ENCODE measurements at places on chromosomes 1 and 21.

- DNase-seq: peak; percentile 69
Measured at GRCh38 chr1:12276225-12276624, 46.4 kb downstream of the VPS13D start.

GRCh38 chr21:38567335-38567969 is 69.2 kb upstream of the ERG start:
- DNase-seq: peak; percentile 18

DNA sequence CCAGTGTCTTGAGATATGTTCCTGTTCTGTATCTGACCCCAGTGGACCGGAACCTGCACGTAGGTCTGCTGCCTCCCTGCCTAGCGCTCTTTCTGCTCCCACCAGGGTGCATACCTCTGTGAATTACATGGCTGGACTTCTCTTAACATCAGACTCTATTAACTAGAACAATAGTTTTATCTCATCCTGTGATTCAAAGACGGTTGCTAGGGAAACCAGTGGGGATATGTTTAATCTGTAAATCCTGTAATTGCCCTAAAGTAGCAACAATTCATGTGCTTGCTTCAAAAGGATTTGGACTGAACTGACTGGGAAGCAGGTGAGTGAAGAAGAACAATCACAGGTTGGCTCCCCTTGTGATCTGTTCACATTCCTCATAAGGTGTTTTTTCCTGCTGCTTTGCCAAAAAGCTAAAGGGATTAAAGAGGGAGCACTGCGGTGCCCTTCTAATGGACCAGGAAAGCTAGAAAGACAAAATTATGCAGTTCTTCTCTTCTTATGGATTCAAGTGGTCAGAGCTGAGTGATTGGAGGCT is 52.7 kb upstream of the DIRAS3 start:
- peak; percentile 67 for DNase-seq

- no peak for DNase-seq
Measured at GRCh38 chr21:27813344-27813743, 846.5 kb upstream of the ADAMTS5 start.

- peak; percentile 78 for DNase-seq
Measured at GRCh38 chr1:155176544-155177071, 3.0 kb downstream of the TRIM46 start.

DNA sequence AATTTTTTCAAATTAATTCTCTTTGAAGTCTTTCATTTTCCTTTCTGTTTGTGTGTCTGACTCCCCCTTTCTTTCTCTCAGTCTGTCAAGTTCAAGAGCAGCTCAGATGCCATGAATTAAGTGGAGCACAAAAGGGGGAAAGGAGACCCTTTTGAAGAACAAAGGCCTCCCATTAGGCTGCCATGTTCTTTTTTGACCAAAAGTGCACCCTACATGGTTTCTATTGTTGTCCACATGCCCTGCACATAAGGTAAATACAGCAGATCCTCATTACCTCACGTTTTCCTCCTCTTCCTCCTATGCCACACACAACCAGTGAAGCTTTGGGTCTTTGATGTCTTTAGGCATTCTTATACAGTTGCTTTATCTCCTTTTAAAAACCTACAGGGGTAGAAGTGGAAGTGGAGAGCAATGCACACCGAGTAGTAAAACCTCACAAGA is 47.7 kb downstream of the POU2F1 start:
- DNase-seq: no peak

GRCh38 chr1:71357708-71358107 is 276.9 kb upstream of the ZRANB2 start:
- DNase-seq: peak; percentile 16

DNA sequence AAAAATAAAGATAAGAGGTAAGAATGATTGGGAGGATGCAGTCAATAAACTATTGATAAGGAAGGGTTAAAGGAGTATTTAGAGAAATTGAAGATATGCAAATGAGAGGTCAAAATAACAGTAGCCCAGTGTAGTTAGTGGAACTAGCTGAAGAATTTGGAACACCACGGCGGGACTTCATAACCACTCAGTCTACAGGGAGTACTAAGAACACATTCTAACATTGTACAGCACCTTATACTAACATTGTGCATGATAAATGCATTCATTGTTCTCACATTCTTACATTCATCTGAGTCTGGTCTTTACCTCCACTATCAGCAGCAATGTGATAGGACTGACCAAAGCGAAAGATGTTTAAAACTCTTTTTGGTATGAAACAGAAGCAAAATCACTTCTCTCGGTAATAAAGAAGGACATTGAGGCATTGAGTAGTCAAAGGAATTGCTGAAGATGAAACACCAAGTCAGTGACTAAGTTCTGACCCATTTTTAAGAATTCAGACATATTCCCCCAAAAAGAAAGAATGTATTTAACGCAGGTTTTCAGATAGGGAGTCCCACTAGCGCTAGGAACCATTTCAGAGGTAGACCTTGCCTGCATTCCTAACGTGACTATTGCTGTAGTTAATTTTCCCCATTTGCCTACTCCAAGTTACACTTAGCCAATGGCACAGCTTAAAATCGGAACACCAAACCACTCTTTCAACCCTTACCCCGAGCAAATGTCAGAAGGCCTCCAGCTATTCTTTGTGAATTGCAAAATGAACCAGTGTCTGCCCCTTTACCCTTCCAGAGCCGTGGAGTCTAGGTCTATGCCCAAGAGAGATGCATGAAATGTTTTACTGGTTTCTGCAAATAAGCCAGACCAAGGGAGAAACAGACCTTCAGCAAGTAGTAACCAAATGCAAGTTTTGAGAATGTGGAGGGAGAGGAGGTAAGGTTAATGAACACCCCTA is 108.8 kb upstream of the IRF2BP2 start:
- DNase-seq: no peak

- peak; percentile 13 for DNase-seq
Measured at GRCh38 chr1:16046842-16047241, 3.3 kb downstream of the CLCNKB start.

DNA sequence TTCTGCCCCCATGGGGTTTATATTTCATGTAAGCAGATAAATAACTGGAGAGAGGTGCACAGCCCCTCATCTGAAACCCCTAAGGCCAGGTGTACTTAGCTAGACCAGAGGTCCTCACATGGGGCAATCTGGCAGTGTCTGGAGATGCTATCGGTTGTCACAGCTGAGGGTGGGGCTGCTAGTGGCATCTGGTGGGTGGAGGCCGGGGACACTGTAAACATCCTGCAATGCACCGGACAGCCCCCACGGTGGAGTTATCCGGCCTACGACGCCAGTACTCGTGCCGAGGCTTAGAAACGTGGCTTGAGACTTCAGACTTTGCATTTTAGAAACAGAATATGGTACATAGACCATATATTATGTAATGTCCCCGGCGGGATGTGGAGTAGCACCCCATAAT is 186.5 kb upstream of the VAMP3 start:
- no peak for DNase-seq

GRCh38 chr1:177859572-177859971 is 110.3 kb downstream of the SEC16B start:
- no peak for DNase-seq

DNA sequence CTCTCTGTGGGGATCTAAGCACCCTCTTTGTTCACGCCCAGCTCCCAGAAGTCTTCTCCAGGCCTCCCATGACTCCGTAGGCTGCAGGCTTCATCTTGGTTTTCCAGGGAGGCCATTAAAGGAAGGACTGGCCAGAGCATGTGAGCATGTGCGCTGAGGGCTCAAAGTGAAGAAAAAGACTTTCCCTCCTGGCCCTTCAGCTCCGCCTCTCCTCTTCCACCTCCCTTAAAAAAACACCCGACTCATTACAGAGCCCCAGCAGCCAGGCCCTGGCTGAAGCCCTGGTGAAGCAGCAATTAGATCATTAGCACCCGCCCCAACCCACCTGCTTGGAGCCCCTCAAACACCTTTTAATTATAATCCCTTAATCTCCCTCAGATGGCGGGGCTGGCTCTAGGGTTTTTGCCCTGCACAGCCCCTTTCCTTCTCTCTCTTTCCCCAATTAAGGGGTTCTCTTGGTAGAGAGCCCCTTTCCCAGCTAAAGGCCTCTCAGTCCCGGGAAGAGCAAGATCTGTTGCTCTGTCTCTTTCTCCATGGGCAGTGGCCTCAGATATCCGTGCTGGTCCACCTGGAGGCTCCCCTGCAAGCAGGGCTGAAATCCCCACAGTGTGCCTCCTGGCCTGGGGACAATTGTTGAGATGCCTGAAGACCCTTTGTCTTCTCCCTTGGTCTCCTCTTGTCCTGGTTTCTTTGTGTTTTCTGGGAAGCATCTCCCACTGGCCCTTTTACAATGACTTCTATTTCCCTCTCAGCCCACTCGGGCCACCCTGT is 30.5 kb downstream of the RHBG start:
- DNase-seq: no peak

- DNase-seq: no peak
Measured at GRCh38 chr1:36400514-36400824, 2.8 kb upstream of the LSM10 start.

DNA sequence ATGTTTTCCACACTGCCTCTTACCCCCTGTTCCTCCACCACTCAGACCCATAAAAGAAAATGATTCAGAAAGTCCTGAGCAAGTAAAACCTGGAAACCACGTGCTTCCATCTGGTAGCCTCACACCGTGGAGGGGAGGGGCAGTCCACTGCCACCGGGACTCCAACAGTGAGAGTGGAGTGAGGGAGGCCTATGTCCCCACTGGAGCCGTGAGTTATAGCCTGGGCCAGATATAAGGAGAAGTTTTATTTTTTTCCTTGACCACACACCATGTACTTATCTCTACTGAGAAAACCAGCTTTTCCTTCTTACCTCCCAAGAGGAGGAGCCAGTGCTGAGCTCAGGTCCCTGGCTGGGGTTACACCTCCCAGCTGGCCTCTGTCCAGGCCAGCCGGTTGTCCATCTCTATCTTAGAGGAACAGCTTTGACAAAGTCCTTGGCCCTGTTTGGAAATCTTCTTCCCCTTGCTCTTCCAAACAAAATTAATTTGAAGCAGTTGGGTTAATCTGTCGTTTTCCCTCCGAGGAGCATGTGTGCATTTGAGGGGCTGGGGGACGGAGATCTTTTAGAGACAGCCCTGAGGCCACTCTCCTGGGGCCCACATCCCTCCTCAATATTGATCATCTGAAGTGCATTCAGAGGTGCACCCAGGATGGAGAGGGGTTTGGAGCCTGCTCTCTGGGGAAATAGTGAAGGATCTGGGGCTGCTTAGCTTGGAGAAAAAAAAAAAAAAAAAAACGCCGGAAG is 49.1 kb upstream of the SERBP1 start:
- peak; percentile 39 for DNase-seq

GRCh38 chr1:56142301-56142700 is 437.1 kb downstream of the PLPP3 start:
- DNase-seq: no peak

- DNase-seq: no peak
Measured at GRCh38 chr1:95437781-95438180, 203.8 kb downstream of the RWDD3 start.

GRCh38 chr1:147185432-147185831 is 13.2 kb upstream of the PRKAB2 start:
- no peak for DNase-seq

Data from fibroblast of pulmonary artery (primary cell).